Activated T-cell treated with anti-CD3 and anti-CD28 coated beads, Interleukin-2, amount 50 U/mL, for 72 hours (primary cell): ENCODE measurements at places on chromosomes 1 and 21.

- DNase-seq: no peak
These were observed 464 bp upstream of the RNASEL start for GRCh38 chr1:182589520-182589919.

- DNase-seq: no peak
These were observed 11.4 kb upstream of the CCN1 start for GRCh38 chr1:85569122-85569521.

DNA sequence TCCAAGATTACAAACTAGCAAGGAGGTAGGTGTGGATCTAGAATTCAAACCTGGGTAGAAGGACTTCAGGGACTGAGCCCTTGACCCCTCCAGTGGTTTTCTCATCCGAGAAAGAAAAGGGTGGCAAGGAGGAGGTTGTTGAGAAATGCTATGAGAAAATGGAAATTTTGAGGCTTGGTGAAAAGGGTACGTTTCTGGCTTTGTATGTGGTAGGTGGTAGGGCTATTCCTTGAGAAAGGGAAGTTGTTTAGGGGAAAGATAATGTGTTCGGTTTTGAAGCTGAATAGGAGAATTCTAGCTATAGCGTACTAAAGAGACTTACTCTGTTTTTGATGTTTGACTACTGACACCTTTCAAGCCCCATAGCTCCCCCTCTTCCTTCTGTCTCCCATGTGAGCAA is 133.8 kb downstream of the CNIH3 start:
- DNase-seq: no peak

DNA sequence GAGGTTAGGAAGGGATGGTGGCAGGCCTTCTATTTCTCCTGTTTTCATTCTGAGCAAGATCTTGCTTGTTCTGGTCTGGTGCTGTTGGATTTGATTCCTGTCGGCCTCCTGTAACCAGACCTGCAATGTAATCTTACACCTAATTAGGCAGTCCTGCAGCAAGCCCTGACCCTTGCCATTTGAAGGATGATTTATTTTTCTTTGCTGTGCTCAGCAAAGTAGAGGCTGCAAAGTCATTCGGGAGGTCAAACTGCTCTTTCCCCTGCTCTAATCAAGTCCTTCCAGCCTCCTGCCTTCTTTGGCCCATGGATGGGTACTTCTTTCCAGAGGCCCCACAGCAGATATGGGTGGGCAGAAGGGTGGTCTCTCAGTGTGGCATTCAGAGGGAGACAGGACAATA is 417.7 kb upstream of the USP24 start:
- no peak for DNase-seq
